Right ventricle myocardium superior (tissue), 1 donor: ENCODE measurements at places on chromosomes 4 and X.

DNA sequence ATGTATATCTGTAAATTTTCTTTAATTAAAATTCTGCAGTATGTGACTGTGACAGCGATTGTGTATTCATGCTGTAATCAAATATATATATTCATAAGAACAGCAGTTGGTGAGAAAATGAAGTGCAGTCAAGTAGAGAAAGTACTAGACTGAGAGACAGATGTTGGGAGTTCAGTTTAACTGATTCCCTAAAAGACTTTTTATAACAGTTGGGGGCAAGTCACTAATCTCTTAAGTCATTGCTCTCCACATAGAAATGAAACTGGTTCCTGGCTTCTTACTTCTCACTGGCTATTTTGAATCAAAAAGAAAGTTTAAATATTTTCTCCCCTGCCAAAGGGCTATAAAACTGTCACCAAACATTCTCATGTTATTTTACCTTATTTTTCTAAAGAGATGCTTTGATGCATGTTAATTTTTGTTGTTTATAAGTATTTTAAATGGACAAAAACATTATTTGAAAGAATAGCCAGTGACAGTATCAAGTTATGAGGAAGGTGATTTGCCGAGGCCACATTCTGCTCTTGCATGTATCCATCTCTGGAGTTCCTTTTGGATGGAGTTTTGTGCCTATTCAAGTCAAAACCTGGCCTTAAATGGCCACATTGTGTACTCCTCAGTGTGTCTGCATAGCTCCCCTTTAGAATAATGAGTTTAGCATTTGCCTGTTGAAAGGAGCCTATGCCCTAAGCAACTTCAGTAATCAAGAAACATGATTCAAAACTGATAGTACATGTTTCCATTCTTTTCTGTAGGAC lies 30.8 kb downstream of the EXOC1 start:
- DNase-seq = no peak

- no peak for DNase-seq
These were observed 54.6 kb upstream of the CLDN34 start for GRCh38 chrX:9912351-9913145.

DNA sequence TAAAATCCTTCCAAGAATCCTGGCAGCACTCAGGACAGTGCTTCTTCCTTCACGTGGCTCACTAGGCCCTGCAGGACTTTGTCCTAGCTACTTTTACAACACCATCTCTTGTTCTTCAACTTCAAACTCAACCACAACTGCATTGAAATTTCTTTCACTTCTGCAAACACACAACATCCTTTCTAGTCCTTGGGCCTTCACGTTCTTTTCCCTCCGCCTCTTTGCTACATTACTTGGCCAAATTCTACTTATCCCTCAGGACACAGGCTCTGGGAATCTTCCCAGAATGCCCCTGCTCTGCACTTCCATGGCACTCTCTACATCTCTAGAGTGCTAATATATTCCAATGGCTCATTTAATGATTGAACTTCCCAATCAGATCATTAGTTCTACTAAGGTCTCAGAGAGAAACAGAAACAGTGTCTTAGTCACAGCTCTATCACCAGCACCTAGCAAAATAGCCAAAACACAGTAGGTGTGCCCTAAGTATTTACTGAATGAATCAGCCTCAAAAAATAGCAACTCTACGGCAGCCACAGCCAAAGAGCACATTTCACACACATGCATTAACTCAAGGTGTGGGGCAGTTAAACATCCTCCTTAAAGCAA lies 73.3 kb downstream of the MANBA start:
- no peak for DNase-seq

DNA sequence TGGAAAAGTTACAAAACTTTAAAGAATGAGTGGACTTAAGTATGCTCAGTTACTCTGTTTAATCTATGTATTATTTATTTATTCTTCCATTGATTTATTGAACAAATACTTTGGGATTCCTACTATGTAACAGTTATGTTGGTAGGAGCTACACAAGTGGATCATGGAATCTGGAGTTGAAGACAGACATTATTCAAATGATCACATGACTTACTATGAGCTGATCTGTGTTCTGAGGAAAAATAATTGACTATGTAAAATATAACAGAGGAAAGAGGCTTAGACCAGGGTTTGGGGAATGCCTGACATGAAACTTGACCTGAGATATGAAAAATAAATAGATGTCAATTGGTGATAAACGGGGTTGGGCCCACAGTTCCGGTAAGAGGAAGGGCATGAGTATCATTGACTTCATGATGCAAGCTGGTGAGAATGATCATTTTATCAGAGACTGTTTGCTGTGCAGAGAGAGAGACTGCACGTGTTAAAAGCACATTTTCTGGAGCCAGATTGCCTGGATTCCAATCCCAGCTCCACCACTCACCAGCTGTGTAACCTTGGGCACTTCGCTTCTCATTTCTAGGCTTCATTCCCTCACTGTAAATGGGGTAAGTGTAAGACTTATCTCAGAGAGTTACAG lies 179.0 kb downstream of the SPCS3 start:
- no peak for DNase-seq

DNA sequence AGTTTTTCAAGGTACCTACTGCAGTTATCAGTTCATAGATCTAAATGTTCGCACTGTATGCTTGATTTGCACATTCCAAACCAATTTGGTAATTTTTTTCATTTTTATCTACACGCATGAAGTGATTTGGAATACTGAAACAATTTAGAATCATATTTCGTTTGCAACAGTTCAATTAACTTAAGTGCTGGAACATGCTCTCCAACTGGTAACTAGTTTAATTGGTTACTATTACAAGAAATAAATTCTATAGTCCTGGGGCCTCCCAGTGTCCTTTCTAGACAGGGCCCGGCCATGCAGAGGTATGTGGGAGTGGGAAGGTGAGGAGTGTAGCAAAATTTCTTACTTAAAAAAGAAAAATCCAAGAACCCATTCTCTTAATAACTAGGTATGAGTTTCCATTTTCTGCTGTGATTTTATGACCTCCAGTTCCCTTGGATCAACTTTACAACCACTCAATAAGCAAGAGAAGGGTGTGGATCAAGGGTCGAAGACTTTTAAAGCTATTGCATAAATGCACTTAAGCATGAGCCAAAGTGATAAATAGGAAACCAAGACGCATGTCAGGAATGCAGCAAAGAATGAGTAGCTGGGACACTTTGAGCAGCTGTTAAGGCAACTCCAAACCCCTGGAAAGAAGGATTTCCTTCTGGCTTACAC lies 106.9 kb downstream of the PPARGC1A start:
- DNase-seq = no peak

GRCh38 chr4:123777373-123777772 lies 380.8 kb downstream of the SPRY1 start:
- no peak for DNase-seq

DNA sequence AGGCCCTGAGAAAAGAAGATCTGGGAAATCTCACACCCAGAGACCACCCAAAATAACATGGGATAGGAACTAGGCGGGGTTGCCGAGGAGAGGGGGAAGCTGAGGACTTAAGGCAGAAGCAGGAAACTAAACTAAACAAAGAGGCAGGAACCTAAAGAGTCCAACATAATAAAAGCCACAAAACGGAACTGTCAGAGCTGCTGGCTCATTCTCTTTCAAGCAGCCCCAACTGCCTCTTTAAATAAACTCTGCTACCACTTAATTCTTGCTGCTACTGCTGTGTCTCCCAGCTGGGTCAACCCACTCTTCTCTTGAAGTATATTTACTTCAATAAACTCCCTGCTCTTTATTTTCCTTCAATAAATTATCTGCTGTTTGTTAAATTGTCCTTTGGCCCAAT lies 44.5 kb downstream of the MAGEB16 start:
- DNase-seq = no peak

DNA sequence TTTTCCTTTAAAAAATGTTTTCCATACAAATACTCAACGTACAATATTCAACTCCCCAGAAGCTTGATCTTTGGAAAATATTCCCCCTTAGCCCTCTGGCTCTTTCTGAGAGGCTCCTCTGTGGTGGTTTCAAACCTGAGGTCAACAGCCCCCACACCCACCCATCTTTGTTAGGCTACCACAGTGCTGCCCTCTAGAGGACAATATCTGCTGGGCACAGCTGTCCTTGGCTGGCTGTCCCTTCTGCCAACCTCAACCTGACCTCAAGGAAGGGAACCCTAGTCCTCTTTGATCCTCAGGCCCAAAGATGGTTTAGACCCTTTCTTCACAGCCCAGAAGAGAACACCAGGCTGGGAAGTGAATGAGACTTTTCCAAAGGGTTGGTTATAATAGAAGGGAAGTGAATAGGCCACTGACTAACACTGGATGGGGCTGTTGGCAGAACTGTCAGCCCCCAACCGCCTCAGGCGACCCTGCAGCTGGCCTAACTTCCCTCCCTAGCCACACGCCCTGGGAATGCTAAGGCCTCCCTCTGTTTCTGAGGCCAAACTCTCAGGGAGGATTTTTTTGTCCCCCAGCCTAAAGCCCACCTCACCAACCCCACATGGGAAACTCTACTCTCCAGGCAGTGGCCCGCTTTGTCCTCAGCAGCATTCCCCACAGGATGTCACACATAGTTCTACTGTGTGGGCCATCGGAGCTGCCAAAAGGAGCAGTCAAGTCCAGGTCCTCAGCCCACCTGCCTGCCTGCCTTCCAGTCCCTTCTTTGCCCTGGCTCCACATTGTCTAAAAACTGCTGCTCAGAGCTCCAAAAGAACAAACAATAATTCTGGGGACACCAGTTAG lies 34.3 kb downstream of the NYX start:
- DNase-seq = no peak

DNA sequence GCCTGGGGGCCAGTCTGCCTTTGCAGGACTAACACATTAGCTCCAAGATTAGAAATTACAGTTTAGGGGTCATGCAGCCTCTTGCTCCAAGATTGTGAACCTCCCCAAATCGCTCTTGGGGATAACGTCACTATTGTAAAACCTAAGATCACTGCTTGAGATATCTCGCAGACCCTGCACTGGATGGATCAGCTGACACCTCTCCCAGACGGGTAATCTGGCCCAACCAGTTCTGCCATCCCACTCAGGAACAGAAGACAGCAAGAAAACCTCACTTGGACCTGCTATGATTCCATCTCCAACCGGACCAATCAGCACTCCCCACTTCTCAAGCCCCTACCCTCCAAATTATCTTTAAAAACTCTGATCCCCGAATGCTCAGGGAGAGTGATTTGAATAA lies 431.2 kb downstream of the GPM6A start:
- no peak for DNase-seq

- DNase-seq = peak; percentile 13
These were observed at the start of gene NKX1-1 for GRCh38 chr4:1406394-1406980. NKX1-1 (minus strand) TSS chr4:1406442; CDS start chr4:1406442, 0 bp downstream.

GRCh38 chrX:22760513-22761057 lies 239.2 kb upstream of the DDX53 start:
- no peak for DNase-seq

- no peak for DNase-seq
These were observed 6.3 kb downstream of the AFP start for GRCh38 chr4:73442275-73442674.

DNA sequence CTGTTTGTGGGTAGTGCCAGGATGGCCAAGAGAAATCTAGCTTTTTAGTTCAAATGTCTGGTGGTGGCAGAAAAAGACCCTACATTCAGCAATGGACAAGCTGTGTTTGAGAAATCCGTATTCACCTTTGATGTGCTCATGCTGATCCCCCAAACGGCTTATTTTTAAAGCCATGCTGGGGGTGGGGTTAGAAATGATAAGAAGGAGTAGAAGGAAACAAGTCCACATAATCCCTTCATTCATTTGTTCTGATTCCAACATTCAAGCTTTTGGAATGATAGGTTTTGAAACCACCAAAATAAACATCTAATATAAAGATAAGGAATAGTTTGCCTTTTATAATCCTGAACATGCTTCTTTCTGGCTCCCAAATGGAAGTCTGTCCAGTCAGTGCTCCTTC lies 92.0 kb upstream of the DKK2 start:
- no peak for DNase-seq

DNA sequence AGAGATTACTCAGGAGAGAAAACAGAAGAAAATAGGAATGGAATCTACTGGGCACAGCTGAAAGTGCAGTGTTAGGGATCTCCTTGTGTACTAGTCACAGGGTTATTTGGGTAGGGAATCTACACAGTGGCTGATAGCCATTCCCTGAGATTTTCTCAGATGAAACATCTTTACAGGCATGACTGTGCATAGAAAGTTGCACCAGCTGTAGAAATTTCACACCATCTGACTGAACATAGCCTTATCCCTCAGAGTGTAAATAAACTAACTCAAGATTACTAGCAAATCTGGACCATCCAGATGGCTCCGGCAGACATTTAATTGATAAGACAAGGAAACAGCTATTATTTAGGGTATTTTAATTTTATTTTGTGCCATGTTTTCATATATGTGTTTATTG lies 2053.5 kb upstream of the TENM3 start:
- DNase-seq = no peak

DNA sequence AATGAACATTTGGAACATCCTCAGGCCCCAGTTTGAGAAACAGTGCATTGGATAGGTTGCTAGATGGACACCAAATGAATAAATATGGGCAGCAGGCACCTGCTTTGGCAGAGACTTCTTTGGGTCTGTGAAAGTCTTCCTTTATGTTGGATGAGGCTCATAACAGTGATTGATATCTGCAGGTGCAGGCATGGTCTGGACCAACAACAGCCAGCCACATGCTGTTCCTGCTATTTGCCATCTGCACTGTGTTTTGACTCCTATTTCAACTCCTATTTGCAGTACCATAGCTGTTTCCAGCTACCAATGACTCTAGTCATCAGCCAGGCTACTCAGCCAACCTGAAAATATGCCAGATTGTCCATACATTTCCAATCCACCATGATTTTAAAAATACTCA lies 60.9 kb downstream of the ANAPC4 start:
- DNase-seq = no peak

DNA sequence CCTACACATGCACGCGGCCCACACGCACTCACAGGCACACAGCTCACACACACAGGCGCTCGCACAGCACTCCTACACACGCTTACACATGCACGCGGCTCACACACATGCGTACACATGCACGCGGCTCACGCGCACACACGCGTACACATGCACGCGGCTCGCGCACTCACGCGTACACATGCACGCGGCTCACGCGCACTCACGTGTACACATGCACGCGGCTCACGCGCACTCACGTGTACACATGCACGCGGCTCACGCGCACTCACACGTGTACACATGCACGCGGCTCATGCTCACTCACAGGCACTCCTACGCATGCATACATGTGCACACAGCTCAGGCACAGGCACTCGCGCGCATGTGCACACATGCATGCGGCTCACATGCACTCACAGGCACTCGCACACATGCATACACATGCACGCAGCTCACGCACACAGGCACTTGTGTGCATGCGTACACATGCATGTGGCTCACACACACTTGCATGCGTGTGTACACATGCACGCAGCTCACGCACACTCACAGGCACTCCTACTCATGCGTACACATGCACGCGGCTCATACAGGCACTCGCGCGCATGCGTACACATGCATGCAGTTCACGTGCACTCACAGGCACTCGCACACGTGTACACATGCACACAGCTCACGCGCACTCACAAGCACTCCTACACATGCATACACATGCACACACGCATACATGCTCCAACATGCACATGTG lies 44.9 kb downstream of the GAK start:
- DNase-seq = no peak
